ENCODE measurements at places on chromosomes 1 and 21.

DNA sequence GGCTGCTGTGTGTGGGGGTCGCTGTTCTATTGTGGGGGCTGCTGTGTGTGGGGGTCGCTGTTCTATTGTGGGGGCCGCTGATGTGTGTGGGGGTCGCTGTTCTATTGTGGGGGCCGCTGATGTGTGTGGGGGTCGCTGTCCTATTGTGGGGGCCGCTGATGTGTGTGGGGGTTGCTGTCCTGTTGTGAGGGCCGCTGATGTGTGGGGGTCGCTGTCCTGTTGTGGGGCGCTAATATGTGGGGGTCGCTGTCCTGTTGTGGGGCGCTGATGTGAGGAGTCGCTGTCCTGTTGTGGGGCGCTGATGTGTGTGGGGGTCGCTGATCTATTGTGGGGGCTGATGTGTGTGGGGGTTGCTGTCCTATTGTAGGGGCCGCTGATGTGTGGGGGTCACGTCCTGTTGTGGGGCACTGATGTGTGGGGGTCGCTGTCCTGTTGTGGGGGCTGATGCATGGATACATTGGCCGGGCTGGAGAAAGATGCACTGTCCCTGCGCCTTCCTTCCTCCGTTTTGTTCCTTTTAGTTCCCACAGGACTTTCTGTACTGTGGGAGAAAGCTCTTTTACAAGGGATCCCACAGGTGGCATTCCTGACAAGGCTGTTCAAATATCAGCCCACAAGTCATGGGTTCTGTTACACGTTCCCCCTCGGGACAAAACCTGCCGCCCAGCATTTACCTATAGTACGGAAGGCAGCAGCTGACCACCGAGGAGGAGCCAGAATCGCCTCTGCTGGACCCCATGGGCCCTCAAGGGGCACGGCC lies 27.5 kb downstream of the SETD4 start:
- DNase-seq: no peak

GRCh38 chr1:114286960-114287359 lies 133.3 kb upstream of the SYT6 start:
- no peak for DNase-seq

GRCh38 chr1:46171871-46172270 lies 3.0 kb upstream of the TSPAN1 start:
- no peak for DNase-seq

DNA sequence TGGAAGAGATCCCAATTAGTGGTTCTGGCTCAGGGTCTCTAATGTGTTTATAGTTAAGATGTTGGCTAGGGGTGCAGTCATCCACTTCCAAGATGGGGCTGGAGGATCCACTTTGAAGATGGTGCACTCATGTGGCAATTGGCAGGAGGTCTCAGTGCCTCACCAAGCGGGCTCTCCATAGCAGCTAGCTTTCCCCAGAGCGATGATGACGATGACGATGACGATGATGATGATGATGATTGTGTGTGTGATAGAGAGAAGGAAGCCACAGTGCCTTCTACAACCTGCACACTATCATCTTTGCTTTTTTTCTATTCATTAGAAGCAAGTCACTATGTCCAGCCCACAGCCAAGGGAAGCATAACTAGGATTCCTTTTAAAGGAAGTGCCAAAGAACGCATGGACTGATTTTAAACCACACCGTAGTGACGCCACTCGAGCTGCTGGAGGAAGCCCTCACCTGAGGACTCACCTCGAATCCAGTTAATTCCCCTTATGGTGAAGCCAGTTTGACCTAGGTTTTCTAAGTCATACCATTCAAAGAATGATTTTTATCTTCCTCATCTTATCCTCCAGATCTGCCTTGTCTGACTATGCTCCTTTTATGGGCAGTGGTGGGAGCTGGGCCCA lies 49.4 kb downstream of the SRRM1 start:
- no peak for DNase-seq

- no peak for DNase-seq
Measured at GRCh38 chr1:160007577-160008200, 24.1 kb downstream of the PIGM start.

GRCh38 chr1:83693427-83694126 lies 305.4 kb downstream of the TTLL7 start:
- DNase-seq: no peak

- no peak for DNase-seq
Measured at GRCh38 chr21:34762786-34763185, 94.0 kb downstream of the CLIC6 start.

- no peak for DNase-seq
Measured at GRCh38 chr1:152107984-152108881, 7.0 kb downstream of the TCHH start.

- DNase-seq: no peak
Measured at GRCh38 chr1:170885551-170885950, 49.8 kb upstream of the MROH9 start.

DNA sequence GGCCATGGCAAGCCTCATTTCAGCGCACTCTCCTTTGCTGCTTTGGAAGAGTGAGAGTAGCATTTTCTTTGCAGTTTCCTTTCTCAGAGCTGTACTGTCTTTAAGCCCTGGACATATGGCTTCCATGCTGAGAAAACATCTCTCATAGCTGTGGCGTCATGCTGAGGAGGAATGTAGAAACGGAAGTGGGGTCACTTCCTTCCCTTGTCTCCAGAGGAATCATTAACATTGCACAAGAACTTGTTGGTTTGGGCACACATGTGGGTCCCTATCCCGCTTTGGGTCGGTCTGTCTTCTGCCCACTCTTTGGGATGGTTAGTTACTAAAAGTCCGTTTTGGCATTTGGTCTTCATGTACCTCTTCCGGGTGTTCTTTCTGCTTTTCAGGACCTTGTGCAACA lies 5.6 kb downstream of the MFN2 start:
- no peak for DNase-seq

- no peak for DNase-seq
Measured at GRCh38 chr21:29546071-29546470, 247.3 kb downstream of the BACH1 start.

DNA sequence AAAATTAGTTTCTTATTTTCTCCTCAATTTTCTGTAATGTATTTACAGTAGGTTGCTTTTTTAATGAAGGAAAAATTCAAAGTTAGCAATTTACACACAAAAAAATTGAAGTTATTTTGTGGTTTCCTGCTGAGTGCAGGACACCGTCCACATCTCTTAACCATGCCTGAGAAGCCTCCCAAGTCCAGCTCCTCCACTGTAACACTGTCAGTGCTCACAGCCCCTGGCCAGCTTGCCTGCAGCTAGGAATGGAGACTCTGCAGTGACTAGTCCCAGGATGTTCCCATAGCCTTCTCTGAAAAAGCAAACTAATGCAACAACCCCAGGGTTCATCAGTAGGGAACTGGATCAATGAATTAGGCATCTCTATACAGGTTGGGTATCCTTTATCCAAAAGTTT lies 3.5 kb downstream of the A3GALT2 start:
- DNase-seq: no peak

- DNase-seq: no peak
Measured at GRCh38 chr1:19398309-19398760, 86.2 kb downstream of the SLC66A1 start.
